ENCODE measurements at places on chromosomes 7 and 10.

DNA sequence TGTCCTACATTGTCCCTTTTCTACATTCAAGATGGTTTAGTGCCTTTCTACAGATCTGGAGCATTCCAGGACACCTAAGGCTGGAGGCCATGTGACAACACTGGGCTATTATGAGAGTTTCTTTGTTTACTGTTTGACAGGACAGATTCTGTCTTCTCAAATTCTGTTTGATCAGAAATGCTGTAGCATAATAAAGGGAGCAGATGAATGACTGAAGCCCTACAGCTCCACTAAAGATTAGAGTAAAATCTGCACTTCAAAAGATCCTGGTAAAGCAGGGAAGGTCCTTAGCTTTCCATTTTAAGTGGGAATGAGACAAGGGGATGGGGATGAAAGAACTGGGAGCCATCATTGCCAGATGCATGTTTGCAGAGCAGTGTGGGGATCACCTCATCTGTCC lies 38.4 kb downstream of the TMEM229A start:
- DNase-seq, result no peak

GRCh38 chr10:85986777-85987176 lies 379.8 kb downstream of the GRID1 start:
- no peak for DNase-seq

GRCh38 chr10:117248750-117249465 lies 8.0 kb downstream of the SLC18A2 start:
- no peak for DNase-seq

- no peak for DNase-seq
Measured at GRCh38 chr10:76071653-76072365, 640.4 kb downstream of the LRMDA start.

DNA sequence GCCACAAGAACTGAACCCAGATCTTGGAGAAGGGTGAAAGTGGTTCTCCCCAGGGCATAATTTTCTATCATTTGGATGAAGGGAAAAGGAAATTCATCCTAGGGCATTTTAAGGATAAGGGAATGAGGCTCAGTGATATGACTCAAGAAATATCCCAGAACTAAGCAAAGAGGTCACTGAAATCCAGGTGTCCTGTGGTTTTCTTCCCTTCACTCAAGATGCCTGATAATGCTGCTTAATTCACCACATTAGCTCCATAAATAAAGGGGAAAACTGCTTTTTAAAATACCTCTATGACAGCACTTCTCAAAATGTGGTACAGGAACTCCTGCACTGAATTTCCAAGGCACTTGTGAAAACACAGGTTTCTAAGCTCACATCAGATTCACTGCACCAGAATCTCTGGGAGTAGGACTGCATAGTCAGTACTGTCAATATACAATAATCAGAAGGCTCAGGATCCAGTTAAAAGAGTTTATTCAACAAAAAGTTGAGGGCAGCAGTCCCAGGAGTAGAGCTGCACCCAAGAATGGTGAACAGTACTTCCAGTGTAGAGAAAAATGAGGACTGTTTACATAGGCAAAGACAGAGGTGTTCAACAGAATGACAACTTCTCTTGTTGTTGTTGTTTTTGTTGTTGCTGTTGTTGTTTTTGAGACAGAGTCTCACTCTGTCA lies 2.9 kb downstream of the IFIT3 start:
- DNase-seq, result no peak
